ENCODE measurements at places on chromosomes 2 and 18.

DNA sequence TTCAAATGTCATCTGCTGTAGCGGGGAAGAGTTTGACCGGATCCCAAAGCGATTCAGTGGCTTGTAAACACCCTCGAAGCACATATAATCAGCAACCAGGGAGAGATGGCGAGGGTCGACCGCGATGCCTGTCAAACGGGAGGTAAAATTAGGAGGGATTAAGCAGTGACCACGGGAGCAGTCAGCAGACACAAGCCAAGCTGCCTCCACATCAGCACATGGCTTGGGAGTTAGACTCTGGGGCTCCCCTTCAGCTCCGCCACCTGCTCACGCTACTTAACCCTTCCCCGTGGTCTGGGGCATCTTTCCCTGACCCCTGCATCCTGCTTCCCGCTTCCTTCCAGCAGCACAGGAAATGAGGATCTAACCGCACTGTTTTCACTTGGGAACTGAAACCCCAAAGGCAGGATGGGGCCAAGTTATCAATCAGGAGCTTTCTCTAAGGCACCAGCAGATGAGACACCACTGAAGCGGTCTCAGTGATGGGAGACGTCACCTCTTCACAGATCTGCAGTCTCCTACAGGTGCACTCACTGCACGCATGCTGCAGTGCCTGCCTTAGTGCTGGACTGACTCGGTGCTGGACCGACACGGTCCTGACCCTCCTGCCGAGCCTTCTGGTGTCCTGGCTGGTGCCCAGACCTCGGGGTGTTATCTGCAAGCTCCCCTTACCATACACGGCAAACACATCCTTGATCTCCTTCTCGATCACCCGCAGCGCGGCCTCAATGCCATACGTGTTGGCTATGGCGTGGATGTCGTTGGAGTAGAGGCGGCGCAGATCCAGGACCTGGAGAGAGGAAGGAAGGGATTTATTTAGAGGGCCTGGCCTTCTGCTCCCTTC lies 77.5 kb downstream of the POLR1A start:
- DNase-seq, result no peak

DNA sequence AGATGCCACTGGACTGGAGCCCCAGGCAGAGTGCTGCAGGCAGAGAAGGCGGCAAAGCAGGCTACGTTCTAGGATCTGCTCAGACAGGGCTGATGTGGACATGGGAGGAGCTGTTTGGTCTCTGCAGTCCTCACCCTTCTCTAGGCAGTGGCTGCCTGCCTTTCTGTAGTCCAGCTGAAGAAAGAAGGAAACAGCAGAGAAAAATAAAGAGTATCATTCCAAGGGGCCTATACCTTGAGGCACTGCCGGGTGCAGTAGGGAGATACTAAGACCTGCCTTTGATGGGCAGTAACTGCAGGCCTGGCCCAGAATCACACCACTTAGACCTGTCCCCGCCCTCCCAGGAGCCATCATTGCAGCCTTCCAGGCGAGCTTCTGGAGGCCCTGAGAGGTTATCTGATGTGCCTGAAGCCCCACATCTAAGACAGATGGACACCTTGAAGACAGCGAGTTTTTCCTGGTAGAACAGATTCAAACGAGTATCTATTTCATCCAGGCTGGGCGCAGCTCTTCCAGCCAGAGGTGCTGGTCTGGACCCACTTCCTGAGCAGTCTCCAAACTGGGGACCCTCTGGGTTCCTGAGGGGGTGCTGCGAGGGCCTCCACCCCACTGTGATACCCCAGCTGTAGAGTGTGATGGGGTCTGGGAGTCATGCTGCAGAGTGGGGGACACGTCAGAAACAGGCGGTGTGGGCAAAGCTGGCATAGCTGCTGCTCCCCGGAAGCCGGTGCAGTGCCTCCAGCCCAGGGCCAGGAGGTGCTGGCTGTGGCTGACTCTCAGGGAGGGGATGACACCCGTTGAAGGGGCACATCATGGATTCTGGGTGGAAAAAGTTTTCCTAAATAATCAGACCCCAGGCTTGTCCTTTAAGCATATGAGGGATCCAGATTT lies 87.3 kb upstream of the OTOS start:
- DNase-seq, result no peak

GRCh38 chr2:47566207-47566858 lies 163.4 kb downstream of the MSH2 start:
- DNase-seq, result no peak

GRCh38 chr2:95026471-95027368 lies 1.2 kb downstream of the MAL start:
- no peak for DNase-seq

- no peak for DNase-seq
Observed at GRCh38 chr2:1487758-1488157, 74.5 kb downstream of the TPO start.

DNA sequence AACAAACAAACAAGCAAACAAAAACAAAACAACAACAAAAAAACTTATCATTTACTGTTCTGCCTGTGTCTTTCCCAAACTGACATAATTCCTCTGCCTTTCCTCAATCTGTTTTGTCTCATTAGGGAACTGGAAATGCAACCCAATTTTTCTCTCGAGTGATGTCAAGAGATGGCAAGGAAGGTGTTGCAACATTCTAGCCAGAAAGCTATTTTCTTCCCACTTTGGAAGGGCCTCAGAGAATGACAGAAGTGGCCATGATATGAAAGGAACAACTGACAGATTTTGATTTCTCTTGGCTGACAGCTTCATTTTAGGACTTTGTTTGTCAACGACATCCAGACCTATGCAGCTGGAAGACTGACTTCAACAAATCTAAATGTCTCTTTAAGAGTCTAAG lies 24.7 kb downstream of the RND3 start:
- no peak for DNase-seq

- no peak for DNase-seq
Observed at GRCh38 chr18:23833714-23834113, 144.5 kb downstream of the LAMA3 start.

DNA sequence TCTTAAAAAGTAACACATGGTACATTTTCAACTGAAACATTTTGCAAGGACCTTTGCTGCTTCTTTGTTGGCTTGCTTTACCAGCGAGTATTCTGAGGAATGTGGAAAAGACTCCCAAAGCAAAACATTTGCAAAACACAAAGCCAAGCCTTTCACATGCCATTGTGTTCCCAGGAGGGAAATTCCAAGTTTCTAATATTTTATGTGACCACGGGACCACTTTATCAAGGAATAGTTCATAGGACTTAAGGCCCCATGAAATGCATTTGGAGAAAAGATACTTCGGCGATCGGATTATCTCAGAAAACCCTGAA lies 26.2 kb downstream of the CYP27C1 start:
- no peak for DNase-seq

DNA sequence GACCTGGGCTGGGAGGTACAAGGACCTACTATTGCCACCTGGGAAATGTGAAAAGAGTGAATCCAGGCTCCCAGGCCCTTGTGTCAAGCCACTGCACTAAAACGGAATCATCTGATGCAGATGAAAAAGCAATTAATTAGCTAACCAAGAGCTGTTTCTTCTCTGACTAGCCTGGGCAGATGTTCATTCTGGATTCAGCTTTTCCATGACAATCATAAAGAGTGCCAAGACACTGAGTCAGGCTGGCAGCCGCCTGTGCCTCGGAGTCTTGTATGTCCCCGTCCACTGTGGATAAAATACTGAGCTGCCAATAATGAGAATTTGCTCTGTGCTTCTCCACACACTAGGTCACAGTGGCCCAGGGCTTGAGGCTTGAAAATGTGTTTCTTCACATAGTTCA lies 21.7 kb upstream of the LCLAT1 start:
- DNase-seq, result no peak

DNA sequence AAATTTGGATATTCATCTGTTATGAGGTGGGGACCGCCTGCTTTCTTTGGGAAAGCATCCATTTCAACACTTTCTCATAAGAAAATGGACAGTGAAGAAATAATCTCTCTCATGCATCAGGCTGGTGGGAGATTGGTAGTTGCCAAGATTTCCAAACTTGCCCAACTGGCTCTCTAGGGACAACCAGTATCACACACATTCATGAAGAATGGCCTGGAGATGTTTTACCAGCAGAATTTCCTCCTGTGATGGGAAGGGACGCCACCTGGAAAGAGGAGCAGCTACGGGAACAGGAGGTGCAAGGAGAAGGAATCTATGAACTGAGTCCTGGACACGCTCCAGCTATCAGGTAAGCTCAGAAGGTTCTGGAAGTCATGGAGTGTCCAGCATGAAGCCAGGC lies 39.4 kb downstream of the LIPG start:
- DNase-seq, result no peak

- peak; percentile 32 for DNase-seq
Observed at GRCh38 chr2:120680136-120680761, 55.4 kb upstream of the GLI2 start.

DNA sequence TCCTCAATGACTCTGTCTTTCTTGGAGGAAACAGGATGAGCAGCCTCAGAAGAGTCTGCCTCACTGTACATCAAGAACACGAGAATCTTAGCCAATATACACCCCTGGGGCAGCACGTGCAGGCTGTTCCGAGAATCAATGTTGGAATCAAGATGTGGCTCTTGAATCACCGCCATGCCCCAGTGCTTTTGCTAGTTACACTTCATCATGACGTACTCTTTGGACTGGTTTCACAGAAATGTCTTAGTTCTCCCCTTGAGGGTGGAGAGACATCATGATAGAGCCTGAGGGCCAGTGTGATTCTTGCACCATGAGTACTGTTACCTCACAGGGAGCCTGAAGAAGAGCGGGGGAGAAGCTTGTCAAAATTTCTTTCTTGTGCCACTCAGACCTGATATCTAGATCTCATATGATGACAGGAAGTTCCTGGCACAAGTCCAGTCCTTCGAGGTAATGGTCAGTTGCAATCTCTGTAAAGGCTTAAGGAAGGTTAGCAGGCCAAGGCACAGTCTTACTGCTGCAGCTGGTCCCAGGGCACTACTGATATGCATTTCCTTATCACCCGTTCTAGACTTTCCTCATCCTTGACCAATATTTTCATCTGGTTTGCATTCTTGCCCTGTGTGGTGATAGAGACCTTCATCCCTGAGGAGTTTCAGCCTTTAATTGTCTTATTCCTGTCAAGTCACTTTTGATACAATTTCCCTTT lies 28.2 kb upstream of the STAT4 start:
- no peak for DNase-seq

DNA sequence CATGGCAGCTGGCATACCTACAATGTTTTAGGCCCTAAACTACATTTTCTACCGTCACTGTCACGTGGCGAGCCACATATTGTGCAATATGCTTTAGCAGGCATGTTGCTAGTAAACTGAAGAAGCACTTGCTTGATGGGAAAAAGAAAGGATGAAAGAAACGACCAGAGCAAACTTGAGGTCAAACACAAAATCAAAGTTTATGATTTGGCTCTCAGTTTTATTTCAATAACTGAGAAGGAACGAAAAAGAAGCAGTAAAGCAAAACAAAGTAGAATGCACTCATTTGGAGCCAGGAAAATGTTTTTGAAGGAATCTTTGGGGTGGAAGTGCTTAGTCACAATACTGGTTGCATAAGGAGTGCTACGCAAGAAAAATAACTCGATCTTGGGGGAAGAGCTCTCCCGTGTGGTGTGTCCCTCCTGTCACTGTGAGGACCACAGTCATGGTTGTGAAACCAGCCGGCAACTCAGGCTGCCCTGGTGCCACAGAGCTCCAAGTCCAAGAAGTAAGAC lies 349.8 kb downstream of the RBM43 start:
- no peak for DNase-seq

DNA sequence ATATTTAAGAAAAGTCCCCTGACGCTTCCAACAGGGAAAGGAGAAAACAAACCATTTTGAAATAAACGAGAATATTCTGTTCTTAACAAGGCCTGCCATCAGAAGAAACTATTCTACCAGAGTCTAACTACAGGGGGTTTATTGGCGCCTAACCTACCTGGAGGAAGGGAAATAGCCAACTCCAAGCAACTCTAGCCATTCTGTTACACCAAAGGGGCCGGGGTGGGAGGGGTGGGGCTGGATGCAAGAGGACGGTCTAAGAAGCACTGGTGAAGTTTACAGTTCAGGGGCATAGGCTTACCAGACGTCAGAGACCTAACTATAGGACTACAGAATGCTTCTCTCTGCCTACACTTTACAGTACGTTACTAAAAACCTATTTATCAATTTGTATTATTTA lies 60.5 kb upstream of the GALNT5 start:
- no peak for DNase-seq

DNA sequence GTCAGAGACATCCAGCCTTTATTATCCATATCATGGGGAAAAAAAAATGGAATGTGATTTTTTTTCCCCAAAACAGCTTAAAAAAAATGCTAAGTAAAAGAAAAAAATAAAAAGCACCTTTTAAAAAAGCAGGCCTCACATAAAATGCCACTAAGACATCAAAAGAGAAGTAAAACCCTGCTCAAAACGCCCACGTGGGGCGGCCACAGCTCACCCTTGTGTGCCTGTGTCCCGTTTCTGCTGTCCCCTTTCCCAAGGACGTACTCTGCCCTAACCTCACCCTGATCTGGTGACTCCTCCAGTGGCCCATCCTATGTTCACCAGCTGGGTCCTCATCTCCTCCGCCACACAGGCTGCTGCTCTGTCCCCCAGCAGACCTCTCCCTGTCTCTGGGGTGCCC lies 125.4 kb downstream of the NEDD4L start:
- DNase-seq, result no peak

DNA sequence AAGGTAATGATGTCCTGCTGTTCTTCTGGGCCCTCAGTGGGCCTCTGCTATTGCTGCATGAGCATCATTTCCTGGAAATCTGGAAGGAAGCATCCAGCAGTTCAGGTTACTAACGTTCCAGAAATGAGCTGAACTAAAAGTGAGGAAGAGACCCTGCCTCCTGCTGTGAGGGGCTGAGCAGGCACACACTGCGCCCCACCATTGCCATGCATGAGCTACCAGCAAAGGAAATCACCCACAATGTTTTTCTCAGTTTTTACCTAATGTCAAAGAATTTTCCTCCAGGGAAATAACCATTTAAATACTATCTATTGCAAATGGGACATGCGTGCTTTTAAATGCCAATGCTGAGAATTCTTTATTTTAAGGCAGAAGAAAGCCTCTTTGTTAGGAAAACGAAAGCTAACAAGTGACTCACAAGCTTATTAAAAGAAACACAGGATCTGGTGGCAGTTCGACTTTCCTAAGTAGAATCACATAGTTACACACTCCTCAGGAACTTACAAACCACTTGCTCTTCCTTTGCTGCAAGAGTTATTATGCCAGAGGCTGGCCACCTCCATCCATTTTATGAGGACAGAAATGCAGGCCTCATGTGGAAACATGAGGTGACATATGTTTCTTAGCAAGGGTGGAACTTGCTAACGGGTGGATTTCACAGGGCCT lies 152.6 kb upstream of the TTC39C start:
- no peak for DNase-seq

All from stimulated activated CD8-positive, alpha-beta memory T cell treated with anti-CD3 and anti-CD28 coated beads, Interleukin-15, amount 100 ng/mL, for 4 hours (primary cell).